ENCODE measurements at places on chromosomes 6 and 20. TPM values are rescaled to one million over a fixed set of nuclear protein-coding genes. Genes with fewer than 3 reads are reported as not detected.
A peak's percentile ranks its signal among the peaks of the same experiment; 100 is the strongest.

DNA sequence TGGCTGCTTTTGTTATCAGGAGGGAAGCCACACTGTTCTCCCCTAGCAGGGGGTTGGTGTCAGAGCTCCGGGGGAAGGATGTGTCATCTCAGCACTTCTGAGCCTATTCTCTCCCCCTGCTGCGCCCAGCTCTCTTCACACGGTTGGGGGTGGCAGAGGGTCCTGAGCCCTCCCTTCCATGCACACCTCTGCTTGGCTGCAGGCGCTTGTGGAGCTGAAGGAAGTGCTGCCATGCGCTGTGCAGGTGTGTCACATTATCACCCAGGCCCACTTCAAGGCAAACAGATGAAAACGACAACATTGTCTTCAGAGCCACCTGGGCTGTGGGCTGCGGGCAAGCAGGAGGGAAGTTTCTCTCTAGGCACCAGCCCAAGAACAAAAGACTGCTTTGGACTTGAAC lies 263.4 kb downstream of the BMP7 start:
- no peak for ATAC-seq

The CCN2 gene
- total RNA-seq = 691 TPM

GRCh38 chr6:150900049-150900448 lies 34.5 kb downstream of the MTHFD1L start:
- no peak for ATAC-seq

DNA sequence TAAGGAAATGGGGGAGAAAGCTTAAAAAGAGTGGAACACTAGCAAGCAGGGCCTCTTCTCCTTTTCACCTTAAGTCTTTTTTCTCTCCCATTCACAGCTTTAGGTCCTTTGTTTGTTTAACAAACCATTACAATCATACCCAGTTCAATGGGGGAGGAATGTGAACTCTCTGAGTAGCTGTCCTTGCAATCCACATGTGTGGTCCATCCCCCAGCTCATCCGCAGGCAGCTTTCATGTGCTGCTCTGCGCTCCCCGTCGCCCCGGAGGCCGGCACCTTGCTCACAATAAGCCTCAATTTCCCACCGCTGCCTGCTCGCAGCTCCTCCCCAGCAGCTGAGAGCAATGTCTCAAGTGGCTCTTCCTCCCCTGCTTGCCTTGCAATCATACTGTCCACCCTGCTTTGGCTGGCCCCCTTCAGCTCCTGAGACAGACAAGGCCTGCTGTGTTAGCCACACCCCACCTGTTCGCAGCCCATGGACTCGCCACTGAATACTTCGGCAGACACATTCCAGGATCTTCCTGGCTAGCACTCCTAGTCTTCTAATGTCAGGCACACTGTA lies 49.1 kb downstream of the PLAGL1 start:
- ATAC-seq = no peak

- no peak for ATAC-seq
Measured at GRCh38 chr6:17456711-17457110, 63.3 kb downstream of the CAP2 start.

The TTLL9 gene
- not detected for total RNA-seq

GRCh38 chr6:43454290-43454695 lies 1.1 kb downstream of the DLK2 start:
- ATAC-seq = peak; percentile 11

The VGLL2 gene
- not detected for total RNA-seq

- ATAC-seq = no peak
Measured at GRCh38 chr6:142551274-142551811, 249.5 kb downstream of the ADGRG6 start.

DNA sequence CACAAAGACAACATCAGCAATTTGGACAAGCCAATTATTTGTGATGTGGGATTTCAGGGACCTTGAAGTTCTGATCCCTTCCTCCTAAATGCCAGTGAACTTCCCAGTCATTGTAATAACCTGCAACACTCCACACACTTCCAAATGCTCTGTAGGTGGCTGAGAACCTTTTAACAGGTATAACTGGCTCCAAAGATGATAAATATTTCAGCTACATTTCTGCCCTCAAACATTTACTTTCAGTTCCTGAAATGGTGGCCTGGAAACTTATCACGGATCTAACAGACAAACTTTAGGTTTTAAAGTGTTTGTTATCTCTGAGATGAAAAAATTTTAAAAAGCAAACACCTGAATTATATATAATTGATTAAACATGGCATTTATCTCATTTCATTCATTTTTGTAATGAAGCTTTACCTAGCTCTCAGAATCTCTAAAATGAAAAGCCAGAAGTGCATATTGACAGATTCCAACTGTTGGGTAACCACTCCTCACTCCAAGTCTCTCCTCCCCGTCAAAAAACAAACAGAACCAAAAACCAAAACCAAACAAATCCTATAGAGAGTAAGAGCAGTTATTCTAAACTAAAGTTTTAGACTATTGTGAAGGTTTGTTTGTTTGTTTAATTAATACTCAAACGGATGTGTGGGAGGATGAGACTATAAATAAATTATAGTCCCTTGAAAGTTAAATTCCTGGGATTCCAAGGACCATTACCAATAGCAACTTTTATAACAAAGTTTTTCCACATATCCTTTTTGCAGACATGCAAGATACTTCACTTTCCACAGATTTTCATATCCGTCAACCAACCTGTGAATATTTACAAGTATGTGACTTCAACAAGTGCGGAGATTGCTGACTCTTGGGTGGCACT lies 12.4 kb upstream of the KIAA0408 start:
- ATAC-seq = no peak

- peak; percentile 39 for ATAC-seq
Measured at GRCh38 chr6:107600936-107601335, 111.0 kb downstream of the SOBP start.

DNA sequence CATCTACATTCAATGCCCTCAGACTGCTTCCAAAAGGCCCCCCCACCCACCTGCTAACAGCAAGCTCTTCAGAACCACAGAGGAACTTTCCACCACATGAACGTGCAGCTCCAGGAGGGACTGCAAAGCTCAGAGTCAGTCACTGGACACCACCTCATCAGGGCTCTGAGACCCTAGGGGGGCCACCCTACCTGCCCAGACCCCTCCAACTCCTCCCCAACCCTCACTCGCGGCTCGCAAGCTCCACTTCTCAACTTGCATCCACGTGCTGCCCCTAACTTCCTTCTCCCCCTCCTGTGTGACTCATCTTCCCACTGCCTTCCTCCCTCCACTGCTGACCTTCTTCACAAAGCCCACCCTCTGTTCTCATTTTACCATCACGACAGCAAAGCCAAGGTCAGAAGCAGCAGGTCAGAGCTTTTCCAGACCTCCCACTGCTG lies 6.5 kb downstream of the MBOAT1 start:
- no peak for ATAC-seq

Measured in gastroesophageal sphincter (tissue), 4 donors.